ENCODE measurements at places on chromosomes 5 and 9. TPM values are rescaled to one million over a fixed set of nuclear protein-coding genes. Genes with fewer than 3 reads are reported as not detected.

FOXD4L5 gene
- total RNA-seq, result not detected

FBN2 gene
- 0.11 TPM for total RNA-seq

SLC46A2 gene
- not detected for total RNA-seq

EQTN gene
- total RNA-seq, result not detected

RASGEF1C gene
- not detected for total RNA-seq

PCDHGA5 gene
- total RNA-seq, result 4.5 TPM

PTGER4 gene
- 48.3 TPM for total RNA-seq

IL7R gene
- total RNA-seq, result 6.6 TPM

SLIT3 gene
- total RNA-seq, result 128 TPM

PCDHA11 gene
- total RNA-seq, result not detected

DNA sequence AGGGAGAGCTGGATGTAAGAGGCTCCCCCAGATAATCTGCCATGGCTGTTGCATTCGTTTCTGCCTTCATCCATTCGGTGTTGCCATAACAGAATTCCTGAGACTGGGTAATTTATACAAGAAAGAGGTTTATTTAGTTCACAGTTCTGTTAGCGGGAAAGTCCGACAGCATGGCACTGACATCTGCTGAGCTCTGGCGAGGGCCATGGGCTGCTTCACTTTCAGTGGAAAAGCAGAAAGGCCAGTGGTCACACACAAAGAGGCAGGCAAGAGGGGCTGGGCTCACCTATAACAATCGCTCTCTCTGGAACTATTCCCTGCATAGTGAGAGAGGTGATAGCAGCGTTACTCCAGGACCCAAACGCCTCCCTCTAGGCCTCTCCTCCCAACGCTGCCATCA lies 305.9 kb downstream of the MLLT3 start:
- no peak for DNase-seq

DNA sequence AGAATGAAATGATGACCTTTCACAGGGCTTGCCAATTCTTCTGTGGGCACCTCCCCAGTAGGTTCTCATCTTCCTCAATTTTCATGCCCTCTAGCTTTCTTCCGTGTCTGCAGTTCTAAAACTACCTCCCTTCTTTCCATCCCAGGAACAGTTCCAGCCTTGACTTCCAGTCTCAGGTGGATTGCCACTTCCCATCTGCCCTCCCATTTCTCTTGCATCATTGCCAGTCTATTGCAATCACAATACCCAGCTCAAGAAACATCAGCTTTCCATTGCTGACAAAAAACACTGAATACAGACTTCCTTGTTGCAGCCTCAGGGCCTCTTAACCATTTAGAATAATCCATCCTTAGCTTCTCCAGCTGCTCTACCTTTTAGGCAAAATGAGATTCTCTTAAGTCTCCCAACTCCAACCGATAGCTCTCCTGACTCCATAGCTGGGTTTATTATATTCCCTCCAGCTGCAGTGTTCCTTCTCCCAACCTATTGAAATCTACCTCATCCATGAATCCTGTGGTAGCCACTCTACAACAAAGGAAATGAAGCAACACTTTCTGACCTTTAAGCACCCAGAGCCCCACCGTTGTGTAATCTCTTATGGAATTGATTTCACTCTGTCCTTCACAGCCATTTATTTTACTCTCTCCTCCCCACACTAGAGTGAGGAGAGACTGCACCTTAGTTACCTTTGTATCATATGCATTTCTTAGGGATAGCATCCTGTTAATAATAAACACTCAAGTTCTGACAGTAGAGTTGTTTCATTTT lies 75.6 kb upstream of the PCA3 start:
- no peak for DNase-seq

- peak; percentile 31 for DNase-seq
Measured at GRCh38 chr5:135155616-135156214, 121.7 kb upstream of the PITX1 start.

GRCh38 chr5:139842321-139842720 lies 46.7 kb downstream of the PSD2 start:
- DNase-seq, result no peak

- DNase-seq, result no peak
Measured at GRCh38 chr9:80485420-80486250, 913.9 kb downstream of the TLE4 start.

DNA sequence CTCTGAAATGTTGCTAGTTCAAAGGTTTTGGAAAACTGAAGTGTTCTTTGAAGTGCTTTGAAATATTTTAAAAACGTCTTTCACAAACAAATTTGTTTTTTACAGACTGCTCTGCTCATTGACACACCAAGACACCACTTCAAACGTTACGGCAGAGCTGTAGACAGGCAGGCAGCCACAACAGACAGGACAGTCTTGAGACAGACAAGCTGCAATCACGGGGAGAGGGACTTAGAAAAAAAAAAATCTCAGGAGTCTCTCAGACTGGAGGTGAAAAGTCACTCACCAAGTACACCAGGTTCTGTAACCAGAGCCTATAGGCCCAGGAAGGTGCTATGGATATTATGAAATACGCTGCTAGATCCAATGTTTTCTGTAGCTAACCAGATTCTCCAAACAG lies 135.4 kb downstream of the ISL1 start:
- no peak for DNase-seq

- no peak for DNase-seq
Measured at GRCh38 chr5:112534611-112535255, 115.7 kb upstream of the EPB41L4A start.

GRCh38 chr5:176152191-176152929 lies 85.9 kb upstream of the SIMC1 start:
- DNase-seq, result no peak

DNA sequence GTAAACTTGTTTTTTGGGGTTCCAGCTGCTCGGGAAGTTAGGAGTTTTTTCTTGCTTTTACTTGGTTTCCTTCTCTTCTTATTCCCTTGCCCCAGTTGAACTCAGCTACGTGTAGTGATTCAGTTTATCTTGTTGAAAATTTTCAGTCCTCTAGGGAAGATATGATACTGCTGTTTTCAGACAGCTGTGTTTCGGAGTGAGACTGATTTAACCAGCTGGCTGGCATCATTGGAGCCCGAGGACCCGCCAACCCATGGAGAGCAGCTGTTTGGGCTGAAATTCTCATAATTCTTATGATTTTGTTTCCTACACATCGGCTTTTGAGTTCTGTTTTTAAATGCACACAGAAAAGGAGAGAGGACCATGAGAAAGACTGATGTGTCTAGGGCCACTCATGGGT lies 271.5 kb downstream of the NR3C1 start:
- DNase-seq, result no peak

DNA sequence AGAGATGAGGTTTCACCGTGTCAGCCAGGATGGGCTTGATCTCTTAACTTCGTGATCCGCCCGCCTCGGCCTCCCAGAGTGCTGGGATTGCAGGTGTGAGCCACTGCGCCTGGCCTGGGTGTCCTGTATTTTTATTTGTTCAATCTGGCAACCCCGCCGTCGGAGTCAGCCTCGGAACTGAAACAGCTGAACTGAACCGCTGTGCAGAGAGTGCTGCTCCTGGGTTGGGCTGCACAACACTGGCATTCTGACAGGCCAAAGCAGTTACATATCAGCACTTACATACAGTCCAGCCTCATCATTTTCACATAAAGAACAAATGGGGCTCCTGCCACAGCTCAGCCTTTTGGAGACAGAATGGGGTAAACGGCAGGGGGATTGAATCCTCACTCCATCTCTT lies 185.6 kb downstream of the C9orf50 start:
- DNase-seq, result no peak

- DNase-seq, result no peak
Measured at GRCh38 chr9:111794835-111795556, at the start of gene SHOC1. SHOC1 (minus strand) TSS chr9:111794937; CDS start chr9:111791418, 3,519 bp downstream.

DNA sequence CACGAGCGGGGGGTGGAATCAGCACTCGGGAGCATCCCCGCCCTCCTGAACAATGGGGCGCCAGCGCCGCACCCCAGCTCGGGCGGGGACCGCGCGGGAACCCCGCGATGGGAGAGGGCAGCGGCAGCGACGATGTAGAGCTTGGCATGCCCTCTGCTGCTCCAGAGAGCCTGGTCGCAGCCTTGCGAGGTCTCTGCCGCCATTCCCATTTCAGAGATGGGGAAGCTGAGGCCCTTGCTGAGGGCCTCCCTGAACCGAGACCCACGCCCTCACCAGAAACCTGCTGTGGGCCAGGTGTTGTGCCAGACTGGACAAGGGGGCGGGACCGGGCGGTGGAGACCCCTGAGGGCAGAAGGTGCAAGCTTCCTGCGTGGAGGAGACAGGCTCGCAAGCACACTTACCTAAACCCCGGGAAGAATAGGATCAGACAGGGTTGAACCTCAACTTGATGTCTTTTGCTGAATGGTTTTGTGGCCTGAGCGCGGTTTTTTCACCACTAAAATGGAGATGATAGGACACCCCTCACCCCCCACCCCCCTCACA lies 647 bp upstream of the MEGF9 start:
- DNase-seq, result no peak

DNA sequence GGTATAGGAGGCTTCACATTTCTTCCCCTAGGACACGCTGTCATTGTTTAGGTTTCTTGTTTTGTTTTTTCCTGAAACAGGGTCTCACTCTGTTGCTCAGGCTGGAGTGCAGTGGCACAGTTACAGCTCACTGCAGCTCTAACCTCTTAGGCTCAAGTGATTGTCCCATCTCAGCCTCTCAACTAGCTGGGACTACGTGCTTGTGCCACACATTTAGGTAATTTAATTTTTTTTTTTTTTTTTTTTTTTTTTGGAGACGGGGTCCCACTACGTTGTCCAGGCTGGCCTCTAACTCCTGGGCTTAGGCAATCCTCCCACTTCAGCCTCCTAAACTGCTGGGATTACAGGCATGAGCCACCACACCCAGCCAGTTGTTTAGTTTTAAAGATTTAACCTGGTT lies 66.2 kb downstream of the EXOSC2 start:
- no peak for DNase-seq

- no peak for DNase-seq
Measured at GRCh38 chr9:97910357-97910756, 11.9 kb downstream of the TRMO start.

GRCh38 chr5:118208031-118208453 lies 780.3 kb downstream of the DTWD2 start:
- DNase-seq, result no peak

DNA sequence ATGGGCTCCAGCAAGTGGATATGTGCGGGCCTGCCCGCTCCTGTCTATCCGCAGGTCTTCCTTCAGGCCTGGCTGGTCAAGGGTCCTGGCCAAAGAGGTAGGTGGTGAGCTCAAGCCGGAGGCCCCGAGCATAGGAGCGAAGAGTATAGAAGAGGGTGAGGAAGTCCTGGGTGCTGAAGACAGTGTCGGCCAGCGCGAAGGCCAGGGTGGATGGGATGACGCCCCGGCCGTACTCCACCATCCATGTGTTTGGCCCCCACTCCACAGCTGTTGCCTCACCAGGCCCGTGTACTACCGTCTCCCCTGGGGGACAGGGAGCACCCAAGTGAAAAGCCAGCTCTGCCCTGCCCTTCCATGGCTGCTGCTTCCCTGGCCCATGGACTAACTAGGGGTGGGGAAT lies 2.0 kb downstream of the SIGMAR1 start:
- DNase-seq, result no peak

- no peak for DNase-seq
Measured at GRCh38 chr5:127229185-127229889, 61.3 kb upstream of the MEGF10 start.

DNA sequence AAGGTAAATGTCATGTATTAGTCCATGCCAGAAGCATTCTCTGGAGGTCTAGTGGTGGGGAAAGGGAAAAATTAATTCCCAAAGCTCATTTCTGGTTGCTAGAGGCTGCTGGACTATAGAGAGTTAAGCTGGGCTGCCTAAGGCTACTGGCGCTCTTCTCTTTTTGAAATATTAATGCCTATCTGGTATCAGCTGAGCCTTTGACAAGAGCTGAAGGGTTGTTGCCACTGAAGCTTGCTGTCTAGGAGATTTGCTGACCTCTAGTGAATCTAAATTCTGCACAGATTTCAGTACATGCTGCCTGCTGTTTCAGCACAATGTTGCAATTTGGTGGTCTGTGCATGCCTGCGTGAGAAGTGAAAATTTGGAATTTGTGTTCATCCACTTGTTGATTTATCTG lies 29.1 kb upstream of the PLCXD3 start:
- no peak for DNase-seq

- no peak for DNase-seq
Measured at GRCh38 chr5:73796164-73797131, 170.5 kb downstream of the ARHGEF28 start.

DNA sequence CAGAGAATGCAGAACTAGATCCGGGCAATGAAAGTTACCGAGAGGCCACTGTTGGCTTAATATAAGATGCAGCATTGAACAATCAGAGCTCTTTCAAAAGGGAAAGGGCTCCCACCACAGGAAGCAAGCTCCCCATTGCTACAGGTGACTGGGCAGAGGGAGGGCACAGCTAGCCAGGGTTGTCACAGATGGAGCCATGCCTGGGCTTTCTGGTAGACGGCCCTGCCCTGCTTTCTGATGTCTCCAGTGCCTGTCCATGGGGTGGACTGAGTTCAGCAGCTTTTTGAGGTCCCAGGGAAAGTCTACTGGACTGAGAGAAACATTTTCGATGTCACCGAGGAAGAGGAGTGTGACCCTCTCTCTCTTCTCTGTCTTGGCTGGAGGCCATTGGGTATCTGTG lies 14.1 kb downstream of the RGS3 start:
- peak; percentile 59 for DNase-seq
